Subcutaneous preadipocyte (primary cell): ENCODE measurements at places on chromosomes 7 and 10. TPM values are rescaled to one million over a fixed set of nuclear protein-coding genes. Genes with fewer than 3 reads are reported as not detected.

INPP5F gene
- total RNA-seq, result 9.6 and 13.5 TPM in 2 replicates

ECHDC3 gene
- 2.9 and 4.4 TPM in 2 replicates for total RNA-seq

FGFR2 gene
- total RNA-seq, result under 0.01 TPM in 1 of 2 replicates, not detected in the other

NEUROD6 gene
- total RNA-seq, result not detected in 2 replicates

ANKRD30A gene
- not detected in 2 replicates for total RNA-seq

UPK3B gene
- total RNA-seq, result 0.39 TPM in 1 of 2 replicates, not detected in the other

TWIST1 gene
- 45.0 and 77.2 TPM in 2 replicates for total RNA-seq

ADCYAP1R1 gene
- total RNA-seq, result 3.1 and 9.6 TPM in 2 replicates

GIMAP8 gene
- not detected in 2 replicates for total RNA-seq

POLR2J gene
- total RNA-seq, result 37.8 and 46.7 TPM in 2 replicates

ITPRID1 gene
- not detected in 2 replicates for total RNA-seq

STEAP2 gene
- 17.3 and 23.5 TPM in 2 replicates for total RNA-seq

SLC13A4 gene
- total RNA-seq, result 0.98 and 1.5 TPM in 2 replicates

ZNF239 gene
- total RNA-seq, result 3.7 and 6.3 TPM in 2 replicates

MYPN gene
- under 0.01 and 0.98 TPM in 2 replicates for total RNA-seq

GPR85 gene
- 1.8 and 2.3 TPM in 2 replicates for total RNA-seq

CLDN3 gene
- not detected in 2 replicates for total RNA-seq

NPC1L1 gene
- under 0.01 TPM in 1 of 2 replicates, not detected in the other for total RNA-seq

PMS2 gene
- total RNA-seq, result 18.0 and 18.4 TPM in 2 replicates

PCDH15 gene
- total RNA-seq, result not detected in 2 replicates

SH2D4B gene
- not detected in 2 replicates for total RNA-seq

PGAM2 gene
- 0.37 TPM in 1 of 2 replicates, not detected in the other for total RNA-seq

ADAMTS14 gene
- total RNA-seq, result 2.6 and 3.1 TPM in 2 replicates

NIPSNAP2 gene
- total RNA-seq, result 38.7 and 47.4 TPM in 2 replicates

FEZF1 gene
- total RNA-seq, result not detected in 2 replicates

SPDYE6 gene
- not detected in 2 replicates for total RNA-seq

SPDYE1 gene
- under 0.01 TPM in 1 of 2 replicates, not detected in the other for total RNA-seq

GBX1 gene
- total RNA-seq, result not detected in 2 replicates

ZNF485 gene
- total RNA-seq, result 4.8 and 5.9 TPM in 2 replicates

IL6 gene
- 1.1 and 1.2 TPM in 2 replicates for total RNA-seq

ABCA13 gene
- total RNA-seq, result not detected in 2 replicates

GFRA1 gene
- total RNA-seq, result 0.39 and 1.1 TPM in 2 replicates

AGAP4 gene
- 1.8 and 4.5 TPM in 2 replicates for total RNA-seq

RAPGEF5 gene
- total RNA-seq, result 0.37 and 2.2 TPM in 2 replicates

ELFN1 gene
- total RNA-seq, result 3.7 and 4.3 TPM in 2 replicates

TFPI2 gene
- total RNA-seq, result 53.3 and 369 TPM in 2 replicates

SGPL1 gene
- total RNA-seq, result 14.7 and 15.8 TPM in 2 replicates

DENND2A gene
- total RNA-seq, result 8.1 and 15.6 TPM in 2 replicates

TRPV5 gene
- total RNA-seq, result not detected in 2 replicates

PON3 gene
- 0.37 and 0.59 TPM in 2 replicates for total RNA-seq

SYT15 gene
- total RNA-seq, result under 0.01 TPM in 2 replicates

ARHGAP22 gene
- 76.1 and 87.6 TPM in 2 replicates for total RNA-seq

ABCB1 gene
- total RNA-seq, result 0.20 TPM in 1 of 2 replicates, not detected in the other

KCNMA1 gene
- 21.3 and 51.2 TPM in 2 replicates for total RNA-seq

THSD7A gene
- total RNA-seq, result under 0.01 TPM in 2 replicates

PRSS37 gene
- total RNA-seq, result not detected in 2 replicates

SYNPO2L gene
- total RNA-seq, result under 0.01 TPM in 1 of 2 replicates, not detected in the other

CTAGE6 gene
- total RNA-seq, result 0.59 and 0.73 TPM in 2 replicates

SPDYE16 gene
- total RNA-seq, result under 0.01 TPM in 1 of 2 replicates, not detected in the other

NEURL1 gene
- 0.37 and 0.39 TPM in 2 replicates for total RNA-seq

COL1A2 gene
- total RNA-seq, result 1,111 and 1,947 TPM in 2 replicates

MEST gene
- total RNA-seq, result 1.8 and 15.1 TPM in 2 replicates

ASAH2B gene
- total RNA-seq, result 1.8 and 3.1 TPM in 2 replicates

TMEM229A gene
- not detected in 2 replicates for total RNA-seq

IDI2 gene
- under 0.01 TPM in 1 of 2 replicates, not detected in the other for total RNA-seq

CUZD1 gene
- total RNA-seq, result 0.59 and 0.73 TPM in 2 replicates
